ENCODE measurements at places on chromosomes 6 and 20.

- peak; percentile 22 for DNase-seq
Measured at GRCh38 chr6:134870677-134871498, 79.0 kb downstream of the ALDH8A1 start.

- no peak for DNase-seq
Measured at GRCh38 chr6:24026050-24026449, 100.0 kb upstream of the NRSN1 start.

- peak; percentile 95 for DNase-seq
Measured at GRCh38 chr6:84764332-84765049, at the start of gene TBX18. TBX18 (minus strand) TSS chr6:84764598; CDS start chr6:84764181, 417 bp downstream.

DNA sequence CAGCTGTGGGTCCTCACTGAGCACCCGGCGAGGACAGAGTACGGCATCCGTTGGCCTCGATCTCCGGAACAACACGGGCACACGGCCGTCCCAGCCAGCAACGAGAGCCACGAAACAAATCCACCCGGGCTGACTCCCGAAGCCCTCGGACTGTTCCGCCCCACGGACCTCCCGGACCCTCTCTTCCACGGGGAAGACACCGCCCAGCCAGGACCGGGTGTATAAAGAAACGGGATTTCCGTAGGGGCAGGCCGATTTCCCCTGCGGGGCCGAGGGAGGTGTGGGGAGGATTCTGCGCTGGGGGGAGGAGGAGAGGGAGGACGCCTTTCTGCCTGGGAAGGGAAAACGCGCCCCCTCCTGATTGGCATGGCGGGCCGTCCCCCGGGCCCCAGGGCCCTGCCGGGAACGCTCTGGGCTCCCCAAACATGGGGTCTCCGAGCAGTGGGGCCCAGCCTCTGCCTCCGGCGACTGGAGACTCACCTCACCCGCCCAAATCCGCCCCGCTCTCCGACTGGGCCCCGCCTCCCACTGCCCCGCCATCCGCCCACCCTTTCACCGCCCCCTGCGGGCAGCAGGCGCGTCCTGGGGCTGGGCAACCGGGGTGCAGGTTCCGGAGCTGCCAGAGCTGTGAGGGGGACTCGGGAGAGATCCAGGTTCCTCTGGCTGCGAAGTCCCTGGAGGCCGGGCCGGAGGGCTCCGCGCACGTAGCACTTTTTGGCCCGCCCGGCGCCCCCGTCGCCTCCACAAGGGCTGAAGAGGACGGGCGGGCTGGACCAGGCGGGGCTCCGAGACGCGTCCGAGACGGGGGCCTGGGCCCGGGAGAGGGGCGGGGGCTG is 679 bp upstream of the PPDPF start:
- DNase-seq = no peak

- no peak for DNase-seq
Measured at GRCh38 chr6:170174771-170175643, 115.9 kb downstream of the DLL1 start.

DNA sequence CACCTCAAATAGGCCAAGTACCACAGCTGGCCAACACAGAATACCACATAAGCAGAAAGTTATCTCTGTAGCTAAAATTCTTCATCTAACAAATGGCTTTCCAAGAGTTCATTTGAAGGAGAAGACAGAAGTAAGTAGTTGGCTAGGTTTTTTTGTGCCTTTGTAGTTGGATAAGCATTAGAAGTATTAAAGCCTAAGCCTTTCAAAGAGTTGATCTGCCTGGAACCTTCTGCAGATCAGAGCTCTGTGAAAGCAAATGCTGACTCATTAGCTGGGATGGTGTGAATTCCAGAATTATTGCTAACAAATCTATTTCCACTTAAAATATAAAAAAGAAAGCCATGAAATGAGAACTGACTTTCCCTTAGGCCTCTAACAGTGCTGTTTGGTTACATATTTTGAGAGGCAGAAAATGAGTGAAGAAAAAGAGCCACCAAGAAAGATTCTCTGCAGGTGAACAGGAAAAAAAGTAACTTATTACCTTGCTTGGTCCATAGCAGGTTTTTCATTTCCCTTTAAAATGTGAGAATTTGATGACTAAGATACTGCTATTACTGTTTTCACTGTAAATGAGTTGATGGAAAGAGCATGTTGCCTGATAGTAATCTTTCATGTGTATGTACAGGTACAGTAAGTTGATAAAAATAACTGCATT is 763.2 kb upstream of the FLRT3 start:
- no peak for DNase-seq

- no peak for DNase-seq
Measured at GRCh38 chr6:14134211-14134910, 16.8 kb downstream of the CD83 start.

- peak; percentile 54 for DNase-seq
Measured at GRCh38 chr6:22399693-22400092, 102.9 kb upstream of the PRL start.

GRCh38 chr6:5086294-5086890 is 1.3 kb downstream of the PPP1R3G start:
- no peak for DNase-seq

- no peak for DNase-seq
Measured at GRCh38 chr20:46631874-46632446, 19.3 kb downstream of the SLC13A3 start.

DNA sequence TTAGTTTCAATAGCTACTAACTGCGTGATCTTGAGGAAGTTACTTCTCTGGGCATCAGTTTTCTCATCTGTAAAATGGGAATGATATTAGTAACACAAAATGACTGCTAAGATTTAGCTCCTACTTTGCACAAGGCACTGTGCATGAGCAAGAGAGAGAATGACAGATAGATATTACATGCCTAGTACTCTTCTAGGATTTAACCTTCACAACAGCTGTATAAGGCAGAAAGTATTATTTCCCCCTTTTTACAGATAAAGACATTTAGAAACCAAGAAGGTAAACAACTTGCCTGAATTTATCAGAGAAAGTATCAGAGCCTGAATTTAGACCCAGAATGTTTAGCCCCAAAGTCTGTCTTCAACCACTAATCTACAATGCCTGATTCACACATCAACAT is 281.6 kb downstream of the KHDC1L start:
- no peak for DNase-seq

- peak; percentile 66 for DNase-seq
Measured at GRCh38 chr6:118896339-118897136, 2.6 kb downstream of the ASF1A start.

GRCh38 chr20:10448270-10449156 is 13.4 kb downstream of the SLX4IP start:
- peak; percentile 27 for DNase-seq

GRCh38 chr6:137339929-137340559 is 120.9 kb upstream of the IFNGR1 start:
- no peak for DNase-seq

DNA sequence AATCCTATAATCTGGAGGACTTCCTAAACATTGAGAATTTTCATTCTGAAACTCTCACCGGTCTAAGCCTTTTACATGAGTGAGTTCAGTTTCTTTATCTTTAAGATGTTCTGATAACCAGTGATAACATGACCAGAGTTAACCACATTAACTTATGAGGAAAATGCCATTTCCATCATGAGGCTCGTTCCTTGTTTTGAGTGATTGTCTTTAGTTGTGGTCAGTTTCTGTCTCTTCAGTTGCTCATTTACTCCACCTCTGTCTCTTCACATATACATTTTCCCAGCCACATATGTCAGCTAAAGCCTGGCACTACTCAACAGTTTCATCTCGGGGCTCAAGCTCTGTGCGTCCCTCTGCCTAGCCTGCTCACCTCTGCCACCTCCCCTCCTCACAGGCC is 70.4 kb downstream of the JAG1 start:
- DNase-seq = no peak

GRCh38 chr20:23568320-23568970 is at the start of gene CST9L:
CST9L (minus strand) TSS chr20:23568484; CDS start chr20:23568450, 34 bp downstream.
- DNase-seq = no peak

DNA sequence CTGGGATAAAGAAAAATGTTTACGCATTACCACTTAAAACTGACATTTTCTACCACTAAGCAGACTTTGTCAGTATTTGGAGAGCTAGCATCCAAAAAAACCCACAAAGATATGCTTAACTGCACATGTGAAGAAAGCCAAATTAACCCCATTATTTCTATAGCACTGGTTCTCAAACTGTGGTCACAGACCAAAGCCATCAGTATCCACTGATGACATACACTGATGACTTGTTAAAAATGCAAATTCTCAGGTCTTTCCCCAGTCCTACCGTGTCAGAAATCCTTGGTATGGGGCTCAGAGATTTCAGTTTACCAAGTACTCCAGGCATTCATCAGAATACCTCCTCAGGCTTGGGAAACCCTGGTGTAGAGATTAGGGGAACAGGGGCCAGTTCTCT is 230.2 kb downstream of the PTPRK start:
- no peak for DNase-seq

DNA sequence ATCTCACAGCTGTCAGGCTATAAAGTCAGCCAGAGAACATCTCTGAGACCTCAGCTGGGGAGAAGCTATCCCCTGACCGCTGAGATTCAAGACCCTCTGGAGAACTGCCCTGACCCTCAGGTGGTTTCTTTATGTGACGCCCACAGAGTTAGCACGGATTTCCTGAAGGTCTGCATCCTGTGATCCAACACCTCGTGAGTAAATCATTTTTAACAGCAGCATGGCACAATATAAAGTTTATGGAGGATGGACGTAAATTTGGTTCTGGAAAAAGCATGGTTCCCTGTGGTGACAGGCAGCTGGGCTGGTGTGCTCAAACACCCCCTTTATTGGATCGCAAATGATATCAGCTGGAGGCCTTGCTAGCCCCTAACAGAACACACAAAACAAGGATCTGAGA is 25.3 kb upstream of the TRAF3IP2 start:
- DNase-seq = no peak

- DNase-seq = no peak
Measured at GRCh38 chr6:25745836-25746235, 8.7 kb upstream of the SLC17A4 start.

DNA sequence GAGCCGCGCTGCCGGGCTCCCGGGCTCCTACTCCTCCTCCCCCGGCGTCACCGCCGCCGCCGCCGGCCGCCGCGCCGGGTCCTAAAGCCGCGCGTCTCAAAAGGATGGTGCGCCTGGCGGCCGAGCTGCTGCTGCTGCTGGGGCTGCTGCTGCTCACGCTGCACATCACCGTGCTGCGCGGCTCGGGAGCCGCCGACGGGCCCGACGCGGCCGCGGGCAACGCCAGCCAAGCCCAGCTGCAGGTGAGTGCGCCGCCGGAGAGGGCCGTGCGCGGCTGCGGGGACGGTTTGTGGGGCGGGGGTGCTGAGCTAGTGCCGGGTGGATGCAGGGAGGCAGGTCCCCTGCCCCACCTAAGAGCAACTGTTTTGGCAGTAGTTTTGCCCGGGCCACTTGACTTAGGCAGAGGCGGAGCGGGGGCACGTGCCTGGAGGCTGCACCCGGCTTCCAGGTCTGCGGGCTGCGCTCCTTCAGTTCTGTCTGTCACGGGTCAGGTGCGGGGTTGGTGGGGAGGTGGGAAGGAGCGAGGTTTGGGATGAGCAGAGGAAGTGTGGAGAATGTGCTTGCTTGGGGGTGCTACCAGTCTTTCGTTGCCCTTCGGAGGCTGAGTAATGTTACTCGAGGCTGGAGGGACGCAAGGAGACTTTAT is 722 bp downstream of the ISM1 start:
- DNase-seq = peak; percentile 48

- peak; percentile 66 for DNase-seq
Measured at GRCh38 chr20:58131151-58131550, 97.3 kb downstream of the ANKRD60 start.

- DNase-seq = no peak
Measured at GRCh38 chr6:144150710-144151657, 667 bp downstream of the STX11 start.

DNA sequence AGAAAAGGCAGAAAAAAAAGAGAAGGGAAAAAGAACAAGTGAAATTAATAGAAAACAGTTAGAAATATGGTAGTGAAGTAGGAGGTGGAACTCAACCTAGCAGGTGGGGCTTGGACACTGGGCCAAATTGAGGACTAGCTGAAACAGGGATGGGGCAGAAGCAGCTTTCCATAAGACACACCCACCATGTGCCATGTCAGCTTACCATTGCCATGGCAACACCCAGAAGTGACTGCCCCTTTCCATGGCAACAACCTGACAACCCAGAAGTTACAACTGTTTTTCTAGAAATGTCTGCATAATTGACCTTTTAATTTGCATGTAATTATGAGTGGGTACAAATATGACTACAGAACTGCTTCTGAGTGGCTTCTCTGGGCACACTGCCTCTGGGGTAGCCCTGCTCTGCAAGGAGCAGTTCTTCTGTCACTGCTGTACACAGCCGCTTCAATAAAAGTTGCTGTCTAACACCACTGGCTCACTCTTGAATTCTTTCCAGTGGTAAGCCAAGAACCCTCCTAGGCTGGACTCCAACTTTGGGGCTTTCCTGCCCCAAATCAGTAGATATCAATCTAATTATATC is 35.9 kb upstream of the SLC24A3 start:
- no peak for DNase-seq

GRCh38 chr6:169212897-169213813 is 40.5 kb downstream of the THBS2 start:
- DNase-seq = peak; percentile 80

DNA sequence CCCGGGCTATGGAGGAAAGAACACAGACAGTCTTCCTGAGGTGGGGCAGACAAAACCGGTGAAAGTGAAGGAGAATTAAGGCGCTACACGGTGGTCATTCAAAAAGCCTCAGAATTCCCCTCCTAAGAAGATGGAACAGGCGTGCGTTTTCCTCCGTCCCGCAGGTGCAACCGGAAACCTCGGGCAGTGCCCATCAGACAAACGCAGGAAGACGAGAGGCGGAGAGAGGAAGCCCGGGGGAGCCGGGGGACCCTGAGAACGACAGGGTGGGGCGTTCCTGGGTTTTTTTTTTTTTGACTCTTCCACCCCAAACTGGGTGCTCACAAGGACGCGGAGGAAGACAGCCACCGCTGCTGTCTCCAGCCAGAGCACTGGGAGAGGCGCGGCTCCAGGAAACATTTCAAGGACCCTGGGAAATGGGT is 25.4 kb downstream of the TTLL2 start:
- no peak for DNase-seq

DNA sequence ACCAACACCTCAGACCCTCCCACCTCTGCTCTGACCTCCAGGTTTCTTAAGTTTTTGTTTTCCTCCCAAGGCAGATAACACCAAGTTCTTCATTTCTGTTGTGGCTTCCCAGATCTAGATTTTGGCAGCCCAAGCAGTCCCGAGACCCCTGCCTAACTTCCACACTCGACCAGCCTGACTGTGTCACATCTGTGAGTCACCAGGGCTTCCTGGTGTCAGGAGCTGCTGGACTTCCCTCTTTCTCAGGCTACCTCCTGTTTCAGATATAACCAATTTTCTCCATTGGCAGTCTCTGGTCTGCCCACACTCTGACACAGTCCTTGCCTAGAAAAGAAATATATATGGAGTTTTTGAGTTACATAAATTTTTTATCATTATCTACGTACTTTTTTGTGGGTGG is 46.1 kb upstream of the CCN6 start:
- DNase-seq = no peak

DNA sequence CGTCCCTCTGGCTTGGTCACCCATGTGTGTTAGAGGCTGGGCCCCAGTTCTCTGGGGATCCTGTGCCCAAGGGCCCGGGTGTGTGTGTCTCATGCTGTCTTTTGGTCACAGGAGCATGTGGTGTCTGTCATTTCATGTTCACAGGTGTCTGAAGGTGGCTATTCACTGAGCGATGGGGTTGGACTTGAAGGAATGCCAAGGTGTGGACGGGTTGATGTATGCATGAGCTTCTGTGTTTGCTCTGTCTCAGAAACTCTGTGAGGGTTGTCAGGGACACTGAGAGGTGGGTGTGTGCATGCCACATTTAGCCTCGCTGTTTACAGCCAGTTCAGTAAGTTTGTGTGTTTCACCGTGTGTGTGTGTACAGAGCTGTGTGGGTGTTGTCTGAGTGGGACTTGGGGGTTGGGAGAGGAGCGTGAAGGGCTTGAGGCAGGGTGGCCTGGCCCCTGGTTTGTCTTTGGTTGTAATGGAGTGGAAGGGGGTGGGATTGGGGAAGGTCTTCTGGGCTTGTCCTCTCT is 1.2 kb downstream of the DDR1 start:
- DNase-seq = peak; percentile 26
